ENCODE measurements at places on chromosomes 7 and 10.

DNA sequence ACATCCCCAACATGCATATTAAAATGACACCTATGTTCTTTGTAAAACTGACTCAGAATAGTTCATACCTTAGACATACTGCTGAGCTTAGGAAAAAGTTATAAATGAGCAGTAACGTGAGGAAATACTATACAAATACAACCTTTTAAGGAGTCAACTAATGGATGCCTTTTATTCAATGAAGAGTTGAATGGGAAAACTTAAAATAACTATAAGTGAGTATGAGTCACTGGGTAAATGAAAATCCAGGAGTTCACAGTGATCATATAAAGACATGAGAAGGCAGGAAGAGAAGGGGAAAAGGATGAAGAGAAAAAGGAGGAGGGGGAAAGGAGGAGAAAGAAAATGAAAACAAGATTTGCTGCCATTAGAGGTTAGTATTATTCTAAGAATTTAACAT is 157.8 kb upstream of the PCDH15 start:
- no peak for DNase-seq

DNA sequence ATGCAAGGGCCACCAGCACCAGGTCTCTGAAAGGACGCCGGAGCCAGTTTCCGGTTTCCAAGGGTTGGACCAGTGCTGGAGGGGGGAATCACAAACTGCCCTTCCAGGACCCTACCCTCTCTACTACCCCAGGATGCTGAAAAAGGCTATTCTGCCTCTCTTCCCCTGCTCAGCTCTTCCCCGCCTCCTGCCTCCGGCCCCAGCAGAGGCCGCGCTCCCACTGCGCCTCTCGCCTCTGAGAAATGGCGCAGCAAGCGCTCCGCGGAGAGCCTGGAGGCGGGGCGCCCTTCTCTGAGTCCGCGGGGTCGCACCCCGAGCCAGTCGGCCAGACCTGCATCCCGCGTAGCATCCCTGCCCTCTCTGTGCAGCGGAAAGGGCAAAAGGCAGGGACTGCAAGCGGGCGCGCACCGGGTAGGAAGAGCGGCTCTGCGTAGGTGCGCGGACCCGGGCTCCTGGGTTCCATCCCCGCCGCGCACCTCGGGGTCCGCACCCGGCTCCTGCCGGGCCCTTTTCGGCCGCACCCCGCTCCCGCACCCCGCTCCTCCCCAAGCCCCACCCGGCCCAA is 476 bp upstream of the RET start:
- no peak for DNase-seq

- DNase-seq = no peak
Observed at GRCh38 chr7:44377134-44377463, 51.7 kb upstream of the CAMK2B start.

- DNase-seq = no peak
Observed at GRCh38 chr10:30562787-30563186, 66.8 kb downstream of the LYZL2 start.

- no peak for DNase-seq
Observed at GRCh38 chr10:123272171-123272570, 118.0 kb downstream of the BUB3 start.

- DNase-seq = no peak
Observed at GRCh38 chr7:75628055-75628454, 110.7 kb downstream of the HIP1 start.

- DNase-seq = peak; percentile 49
Observed at GRCh38 chr10:47024399-47025252, 113.4 kb downstream of the PTPN20 start.

- DNase-seq = no peak
Observed at GRCh38 chr7:108066486-108066885, 63.5 kb upstream of the LAMB1 start.

DNA sequence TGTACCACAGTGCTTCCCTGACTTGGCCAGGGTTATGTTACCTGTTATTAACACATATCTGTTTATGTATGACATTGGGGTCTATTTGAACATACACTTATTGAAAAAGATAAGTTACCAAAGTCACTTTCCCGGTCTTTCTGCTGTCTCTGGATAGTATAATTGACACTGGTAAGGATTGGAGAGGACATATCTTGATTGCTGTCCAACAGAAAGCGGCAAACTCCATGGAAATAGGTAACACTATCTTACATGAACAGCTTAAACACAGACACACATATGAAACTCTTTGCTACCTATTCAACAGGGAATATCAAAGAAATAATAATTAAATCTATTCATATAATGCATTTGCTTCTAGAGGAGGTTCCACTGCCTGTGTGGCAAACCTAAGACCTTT is 282.5 kb upstream of the AOAH start:
- DNase-seq = no peak

GRCh38 chr7:111873326-111873646 is 311.0 kb upstream of the IMMP2L start:
- no peak for DNase-seq

GRCh38 chr10:11157292-11158076 is 139.8 kb downstream of the CELF2 start:
- DNase-seq = no peak

- DNase-seq = no peak
Observed at GRCh38 chr7:158444501-158445420, 142.9 kb downstream of the PTPRN2 start.

DNA sequence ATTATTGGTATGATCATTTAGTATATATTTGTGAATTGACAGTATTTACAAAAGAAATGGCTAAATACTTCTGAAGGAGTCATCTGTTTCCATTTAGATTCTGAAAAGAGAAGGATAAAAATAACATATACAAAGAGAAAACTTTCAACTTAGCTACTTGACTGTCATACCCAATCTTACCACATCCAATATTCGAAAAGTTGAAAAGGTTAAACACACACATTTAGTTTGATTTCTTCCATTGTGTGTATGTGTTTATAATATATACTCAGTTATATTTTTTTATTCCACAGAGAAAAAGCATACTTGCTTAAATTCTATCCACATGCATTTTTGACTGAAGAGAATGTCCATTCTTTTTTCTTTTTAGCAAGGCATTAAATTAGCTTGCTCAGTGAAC is 470.7 kb downstream of the TFEC start:
- DNase-seq = no peak

GRCh38 chr7:151261529-151261928 is 13.0 kb upstream of the SMARCD3 start:
- no peak for DNase-seq

DNA sequence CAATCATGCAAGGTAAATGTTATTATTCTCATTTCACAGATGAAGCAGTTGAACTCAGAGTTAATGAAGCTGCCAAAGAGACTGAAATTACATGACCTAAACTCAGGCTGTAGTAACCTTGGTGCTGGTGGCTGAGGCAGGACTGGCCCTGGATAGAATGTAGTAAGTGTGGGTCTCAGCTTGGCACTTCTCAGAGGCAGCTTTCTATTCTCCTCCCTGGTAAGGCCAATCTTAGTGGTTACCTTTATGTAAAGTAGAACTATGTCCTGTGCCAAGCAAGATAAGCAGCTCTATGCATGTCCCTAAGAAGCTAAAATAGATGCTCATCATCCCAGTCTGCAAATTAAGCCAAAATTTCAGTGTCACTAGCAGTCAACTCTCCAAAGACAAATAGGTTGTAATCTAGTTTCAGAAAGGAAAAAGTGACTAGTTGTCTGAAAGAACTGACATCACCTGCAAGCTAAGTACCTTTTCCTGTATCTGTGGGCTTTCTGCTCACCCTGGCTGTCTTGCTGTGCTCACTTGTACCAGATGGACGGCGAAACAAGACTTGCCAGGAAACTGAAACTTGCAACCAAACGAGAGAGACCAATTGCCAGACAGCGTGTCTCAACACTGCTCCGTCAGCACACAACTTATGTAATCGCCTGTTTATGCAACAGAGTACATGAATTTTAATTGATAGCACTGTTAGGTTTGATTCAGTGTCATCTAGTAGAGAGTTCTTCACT is 43.7 kb downstream of the CH25H start:
- peak; percentile 8 for DNase-seq

GRCh38 chr10:86943316-86944030 is 13.9 kb downstream of the MMRN2 start:
- DNase-seq = no peak

GRCh38 chr10:116748041-116748440 is 5.7 kb upstream of the HSPA12A start:
- no peak for DNase-seq

All from hypothalamus (tissue), 51 donors.